ENCODE measurements at places on chromosomes 12 and 14.

DNA sequence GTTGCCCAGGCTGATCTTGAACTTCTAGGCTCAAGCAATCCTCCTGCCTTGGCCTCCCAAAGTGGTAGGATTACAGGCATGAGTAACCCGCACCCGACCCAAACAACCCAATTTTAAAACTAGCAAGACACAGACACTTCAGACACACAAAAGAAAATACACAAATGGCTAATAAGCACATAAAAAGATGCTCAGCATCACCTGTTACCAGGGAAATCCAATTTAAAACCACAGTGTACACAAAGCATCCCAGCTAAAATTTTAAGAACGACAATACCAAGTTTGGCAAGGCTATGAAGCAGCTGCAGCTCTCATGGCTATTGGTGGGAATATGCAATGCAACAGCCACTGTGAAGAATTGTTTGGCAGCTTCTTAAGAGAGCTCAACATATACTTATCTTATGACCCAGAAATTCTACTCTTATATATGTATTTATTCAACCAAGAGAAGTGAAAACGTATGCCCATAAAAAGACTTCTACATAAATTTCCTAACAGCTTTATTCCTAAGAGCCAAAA is 42.0 kb downstream of the BDKRB1 start:
- no peak for DNase-seq

GRCh38 chr12:55744340-55745030 is 1.6 kb downstream of the GDF11 start:
- no peak for DNase-seq

- no peak for DNase-seq
Observed at GRCh38 chr12:1877169-1877878, 41.1 kb downstream of the CACNA2D4 start.

DNA sequence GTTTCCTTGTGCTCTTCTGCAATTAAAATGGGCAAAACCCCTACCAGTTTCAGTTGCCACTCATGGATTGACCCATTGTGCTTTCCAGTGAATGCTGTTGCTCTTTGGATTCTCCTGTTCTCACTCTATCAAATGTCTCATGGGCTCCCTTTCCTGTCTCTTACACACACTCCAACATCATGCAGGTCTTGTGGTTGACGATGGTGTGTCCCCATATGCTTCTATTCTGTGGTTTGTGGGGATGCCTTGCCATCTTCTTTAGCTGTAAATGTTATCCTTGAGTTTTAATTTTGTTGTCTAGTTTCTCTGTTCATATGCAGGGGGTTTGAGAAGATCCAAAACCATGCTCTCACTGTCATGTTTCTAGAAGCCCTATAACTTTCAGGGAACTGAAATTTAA is 31.9 kb upstream of the FBXO34 start:
- no peak for DNase-seq

GRCh38 chr12:107500307-107500706 is 185.3 kb upstream of the PWP1 start:
- DNase-seq, result no peak

- DNase-seq, result peak; percentile 43
Observed at GRCh38 chr12:14931791-14932560, 6.4 kb downstream of the ERP27 start.

- DNase-seq, result no peak
Observed at GRCh38 chr14:39731912-39732311, 299.7 kb upstream of the FBXO33 start.

DNA sequence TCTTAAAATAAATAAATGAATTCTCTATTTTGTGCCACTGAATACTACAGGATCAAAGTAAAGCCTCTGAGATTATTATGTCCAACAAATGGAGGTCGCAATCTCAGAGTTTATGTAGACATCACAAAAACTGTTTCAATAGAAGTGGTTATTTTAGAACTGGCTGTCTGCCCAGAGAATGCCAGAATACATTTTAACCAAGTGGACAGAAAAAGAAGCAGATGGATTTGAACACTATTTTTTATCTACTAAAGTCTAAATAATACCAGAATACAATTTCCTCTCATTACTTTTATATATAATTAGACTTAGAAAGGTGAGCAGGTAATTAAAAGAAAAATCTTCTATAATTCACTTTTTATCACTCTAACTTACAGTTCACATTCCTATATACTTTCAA is 118.3 kb downstream of the MED13L start:
- no peak for DNase-seq

DNA sequence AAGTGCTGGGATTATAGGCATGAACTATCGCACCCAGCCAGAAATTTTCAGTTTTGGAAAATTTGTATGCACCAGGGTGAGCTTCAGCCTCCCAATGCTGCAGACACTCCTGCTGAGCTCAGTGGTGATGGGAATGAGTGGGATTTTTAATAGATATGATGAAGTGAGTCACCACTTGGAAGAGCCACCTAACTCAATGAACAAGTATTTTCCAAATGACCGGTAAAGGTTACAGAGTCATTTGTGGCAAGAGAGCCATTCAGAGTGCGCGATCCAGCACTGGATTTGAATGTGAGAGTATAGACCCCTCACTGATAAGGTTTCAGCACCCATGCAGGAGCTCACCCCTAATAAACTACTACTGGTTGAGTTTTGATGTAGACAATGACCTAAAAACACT is 100.7 kb downstream of the PPP2R5C start:
- DNase-seq, result no peak

DNA sequence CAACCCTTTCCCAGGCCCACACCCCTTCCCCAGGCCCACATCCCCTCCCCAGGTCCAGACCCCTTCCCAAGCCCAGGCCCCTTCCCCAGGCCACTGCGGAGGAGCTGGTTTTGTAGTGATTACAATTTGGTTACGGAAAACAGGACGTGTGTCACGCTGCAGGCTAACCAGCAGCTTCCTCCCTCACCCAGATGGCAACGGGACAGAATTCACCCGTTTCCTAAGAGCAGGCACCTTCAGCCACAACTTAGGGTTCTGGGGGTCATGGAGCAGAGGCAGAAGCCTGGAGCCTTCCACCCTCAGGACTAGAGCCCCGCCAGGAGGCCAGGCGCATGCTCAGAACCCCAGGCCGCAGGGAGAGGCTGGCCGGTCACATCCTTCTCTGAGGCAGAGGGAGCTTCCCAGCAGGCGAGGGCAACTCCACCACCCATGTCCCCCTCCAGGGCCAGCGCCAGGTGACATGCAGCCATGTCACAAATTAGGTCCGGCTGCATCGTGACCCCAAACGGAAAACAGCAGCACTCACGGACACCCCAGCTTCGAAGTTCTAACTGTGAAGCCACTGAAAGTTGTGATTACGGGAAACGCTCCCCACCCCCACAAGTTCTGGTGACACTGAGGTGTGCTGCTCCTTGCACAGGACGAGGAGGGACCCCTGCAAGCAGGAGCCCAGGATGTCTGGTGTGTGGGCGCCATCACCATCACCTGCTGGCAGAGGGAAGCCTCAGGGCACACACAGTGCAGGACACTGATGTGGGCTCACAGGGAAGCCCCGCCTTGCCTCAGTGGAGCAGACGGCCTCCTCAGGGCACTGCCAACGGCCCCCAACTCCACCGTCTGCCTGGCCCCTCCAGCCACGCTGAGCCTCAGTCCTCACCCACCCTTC is 7.7 kb downstream of the BRF1 start:
- no peak for DNase-seq

DNA sequence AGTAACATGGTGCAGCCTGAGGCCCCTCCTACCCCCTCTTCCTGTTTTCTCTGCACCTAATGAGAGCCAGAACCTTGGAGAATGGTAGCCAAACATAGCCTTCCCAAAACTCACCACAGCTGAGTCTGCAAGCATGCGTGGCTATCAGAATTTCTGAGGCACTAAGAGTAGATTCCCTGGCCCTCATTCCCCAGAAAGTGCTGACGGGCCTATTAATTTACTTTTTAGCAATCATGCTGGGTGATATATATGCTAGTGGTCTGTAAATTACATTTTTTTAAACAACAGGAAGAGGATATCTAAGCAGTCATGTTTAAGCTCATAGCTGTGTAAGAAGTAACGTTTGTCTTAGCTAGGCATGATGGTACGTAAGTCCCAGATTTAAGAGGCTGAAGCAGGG is 30.4 kb downstream of the KANSL2 start:
- no peak for DNase-seq

DNA sequence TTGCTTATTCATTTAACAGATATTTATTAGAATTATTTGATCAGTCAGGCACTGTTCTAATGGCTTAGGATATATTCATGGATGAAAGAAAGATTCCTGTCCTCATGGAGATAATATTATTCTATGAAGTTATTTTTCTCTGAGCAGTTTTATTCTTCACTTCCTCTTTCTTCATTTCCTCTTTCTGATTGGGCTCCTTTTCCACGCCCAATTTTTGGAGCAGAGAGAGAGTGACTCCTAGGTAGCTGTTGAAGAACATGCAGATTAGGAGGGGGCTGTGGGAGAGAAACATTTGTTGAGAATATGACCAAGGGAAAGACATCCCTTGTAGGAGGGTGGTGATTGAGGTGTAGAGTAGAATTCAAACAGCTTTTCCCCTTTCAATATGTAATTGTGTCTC is 6.0 kb upstream of the YARS2 start:
- DNase-seq, result no peak

DNA sequence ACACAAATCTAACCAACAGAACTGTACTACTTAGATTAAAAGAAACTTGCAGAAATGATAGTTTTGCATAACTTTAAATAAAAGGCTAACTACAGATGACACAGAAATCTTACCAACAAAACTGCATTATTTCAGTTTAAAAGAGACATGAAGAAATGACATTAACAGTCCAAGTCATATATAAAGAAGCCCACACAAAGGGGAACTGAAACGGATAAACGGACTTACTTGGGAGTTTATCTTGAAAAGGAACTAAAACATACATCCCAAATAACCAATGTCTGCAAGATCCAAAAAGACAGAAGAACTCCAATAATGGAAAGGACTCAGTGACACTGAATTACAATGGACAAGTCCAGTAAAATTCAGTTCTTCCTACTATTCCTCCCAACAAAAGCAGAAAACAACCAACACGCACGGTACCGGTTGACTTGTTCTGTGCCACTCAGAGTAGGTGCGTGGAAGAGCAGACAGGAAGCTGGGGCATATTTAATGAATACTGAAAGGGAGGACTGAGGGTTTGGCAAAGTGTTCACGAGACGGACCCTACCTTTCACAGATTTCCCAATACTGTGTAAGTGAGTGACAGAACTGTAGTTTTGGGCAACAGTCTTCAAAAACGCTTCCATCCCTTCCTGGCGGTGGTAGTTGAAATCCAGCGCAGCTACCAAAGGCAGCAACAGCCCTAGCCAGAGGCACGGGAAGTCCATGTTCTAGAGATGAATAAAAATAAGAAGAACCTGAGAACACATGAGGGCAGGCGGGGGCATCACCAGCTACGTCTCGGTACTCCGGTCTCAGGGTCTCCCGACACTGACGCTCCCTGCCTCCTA is 627 bp downstream of the CPM start:
- DNase-seq, result no peak

DNA sequence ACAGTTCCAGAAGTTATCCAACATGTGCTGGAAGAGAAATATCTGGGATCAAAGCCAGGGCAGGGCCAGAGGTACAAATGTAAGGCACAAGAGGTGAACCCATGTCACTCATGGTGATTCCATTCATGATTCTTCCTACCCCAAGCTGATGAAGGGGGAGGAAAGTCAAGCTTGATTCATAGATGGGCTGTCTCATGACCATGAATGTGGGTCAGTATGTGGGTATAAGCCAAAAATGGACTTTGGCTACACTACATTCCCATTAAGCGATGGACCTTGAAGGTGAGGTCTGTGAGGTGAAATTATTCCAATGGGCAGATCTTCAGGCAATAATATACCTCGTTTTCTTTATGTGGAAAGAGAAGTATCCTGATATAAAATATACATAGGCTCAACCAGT is 217.1 kb downstream of the BTG1 start:
- no peak for DNase-seq

DNA sequence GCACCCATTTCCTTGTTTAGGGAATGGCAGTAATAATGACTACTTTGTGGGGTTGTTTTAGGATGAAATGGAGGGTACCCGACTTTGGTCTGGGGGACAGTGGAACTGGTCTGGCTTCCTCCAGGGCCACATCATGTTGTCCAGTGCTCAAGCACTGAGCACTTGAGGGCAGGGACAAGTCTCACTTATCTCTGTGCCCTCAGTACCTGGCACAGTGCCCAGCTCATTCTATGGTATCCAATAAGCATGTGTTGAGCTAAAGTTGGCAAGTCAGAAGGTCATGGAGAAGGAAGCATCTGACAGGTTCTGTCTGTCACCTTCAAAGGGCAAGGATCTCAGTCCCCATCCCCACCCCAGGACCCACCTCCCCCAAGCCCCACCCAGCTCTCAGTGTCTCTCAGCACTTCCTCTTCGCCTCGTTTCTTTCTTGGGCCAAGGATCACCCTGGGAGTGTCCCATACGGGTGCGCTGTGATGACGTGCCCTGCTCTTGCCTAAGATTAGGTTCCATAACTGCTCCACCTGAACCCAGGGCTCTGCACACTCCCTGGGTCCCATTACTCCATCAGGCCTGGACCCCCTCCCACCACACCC is 24.3 kb upstream of the TMEM106C start:
- no peak for DNase-seq

DNA sequence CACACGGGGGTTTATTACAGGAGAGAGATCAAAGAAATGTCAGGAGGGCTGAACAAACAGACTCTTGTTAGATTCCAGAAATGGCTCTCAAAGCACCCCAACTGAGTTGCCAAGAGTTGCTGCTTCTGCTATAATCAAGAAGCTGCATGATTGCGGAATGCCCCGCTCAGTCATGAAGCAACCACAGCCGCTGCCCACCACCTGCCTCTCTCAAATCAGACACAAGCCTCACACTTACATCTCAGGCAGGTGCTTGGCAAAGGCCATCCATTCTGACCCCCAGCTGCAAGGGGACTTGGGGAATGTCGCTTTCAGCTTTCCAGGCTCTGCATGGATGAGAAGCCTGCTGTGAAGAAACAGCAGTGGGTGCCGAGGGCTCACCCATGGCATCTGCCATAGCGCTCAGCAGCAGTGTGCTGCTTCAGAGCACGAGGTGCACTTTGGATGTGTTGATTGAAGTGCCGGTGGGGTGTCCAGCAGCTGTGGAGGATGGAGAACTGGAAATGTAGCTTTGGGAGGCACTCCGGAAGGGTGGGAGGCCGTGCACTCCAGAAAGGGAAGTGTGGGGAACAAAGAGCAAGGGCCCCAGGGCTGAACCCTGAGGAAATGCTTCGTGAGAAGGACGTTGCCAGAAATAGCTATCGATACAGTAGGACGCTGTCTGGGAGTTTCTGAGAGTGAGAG is 37.7 kb downstream of the LRRC74A start:
- DNase-seq, result no peak
